ENCODE measurements at places on chromosomes 12 and 14. TPM values are rescaled to one million over a fixed set of nuclear protein-coding genes. Genes with fewer than 3 reads are reported as not detected.

The PKP2 gene
- not detected for polyA plus RNA-seq

The PFKM gene
- 4.6 TPM for polyA plus RNA-seq

DNA sequence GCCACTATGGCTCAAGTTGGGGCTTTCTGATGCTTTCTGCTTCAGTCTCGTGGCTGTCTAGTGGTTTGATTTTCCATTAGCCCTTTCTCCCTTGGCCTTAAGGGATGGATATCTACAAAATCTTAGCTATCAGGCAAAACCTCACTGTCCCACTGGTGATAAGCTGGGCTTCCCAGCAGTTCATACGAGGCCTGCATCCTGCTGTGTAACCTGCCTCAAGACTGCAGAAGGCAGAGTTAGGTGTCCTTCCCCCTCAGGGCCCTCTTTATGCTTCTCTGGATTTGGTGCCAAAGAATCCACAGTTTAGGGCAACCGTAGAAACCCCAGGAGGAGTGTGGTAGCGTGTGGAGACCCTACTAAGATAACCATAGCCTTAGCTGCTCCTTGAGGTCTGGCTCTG, 38.9 kb downstream of the ETV6 start:
- no peak for DNase-seq

GRCh38 chr12:127485528-127485927, 781.4 kb upstream of the TMEM132C start:
- DNase-seq, result no peak
